CD4-positive, alpha-beta T cell (primary cell): ENCODE measurements at places on chromosomes 3 and 15.

GRCh38 chr15:36529296-36530011 lies 50.0 kb upstream of the CDIN1 start:
- no peak for DNase-seq

GRCh38 chr3:138332472-138333073 lies 2.9 kb upstream of the NME9 start:
- DNase-seq: no peak

DNA sequence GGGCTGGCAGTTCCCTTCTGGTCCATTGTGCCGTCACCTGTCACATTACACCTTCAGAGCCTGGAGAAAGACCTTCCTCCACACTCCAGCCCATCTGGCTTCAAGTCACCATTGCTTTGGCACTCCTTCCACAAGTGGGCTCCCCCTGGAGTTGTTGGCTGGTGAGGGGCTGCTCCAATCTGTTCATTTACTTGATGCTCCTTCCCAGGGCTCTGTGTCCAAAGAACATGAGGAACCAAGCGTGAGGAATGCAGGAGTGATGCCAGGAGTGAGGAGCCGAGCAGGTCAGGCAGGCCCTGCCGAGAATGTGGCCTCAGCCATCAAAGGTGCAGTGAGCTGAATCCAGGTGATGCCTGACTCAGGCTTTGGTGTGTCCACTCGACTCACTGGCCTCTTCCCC lies 57.2 kb downstream of the OXNAD1 start:
- no peak for DNase-seq

- DNase-seq: no peak
Measured at GRCh38 chr3:176920766-176921160, 276.5 kb downstream of the TBL1XR1 start.

GRCh38 chr3:29552051-29552450 lies 271.2 kb downstream of the RBMS3 start:
- DNase-seq: no peak

DNA sequence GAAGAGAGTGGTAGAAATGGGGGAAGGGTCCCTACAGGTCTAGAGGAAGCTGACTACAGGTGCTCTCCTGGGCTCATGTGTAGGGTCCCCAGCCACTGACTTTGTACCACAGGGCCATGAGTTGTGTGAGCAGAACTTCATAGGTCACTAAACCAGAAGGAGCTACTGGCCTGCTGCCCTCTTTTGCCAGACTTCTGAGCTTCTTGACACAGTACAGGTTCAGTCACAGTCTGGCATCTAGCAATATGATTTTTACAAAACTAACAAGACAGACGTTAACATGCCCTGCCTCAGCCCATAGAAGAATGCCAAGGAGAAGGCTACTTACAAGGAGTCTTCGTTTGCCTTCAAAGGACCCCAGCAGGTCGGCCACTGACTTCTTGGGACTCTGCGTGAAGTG lies 3.2 kb downstream of the CCDC80 start:
- no peak for DNase-seq
